ENCODE measurements at places on chromosomes 7 and 10. TPM values are rescaled to one million over a fixed set of nuclear protein-coding genes. Genes with fewer than 3 reads are reported as not detected.

Gene LBX1
- not detected for total RNA-seq

Gene GPR158
- not detected for total RNA-seq

Gene HABP2
- 3.6 TPM for total RNA-seq

Gene HSPA12A
- 7.4 TPM for total RNA-seq

DNA sequence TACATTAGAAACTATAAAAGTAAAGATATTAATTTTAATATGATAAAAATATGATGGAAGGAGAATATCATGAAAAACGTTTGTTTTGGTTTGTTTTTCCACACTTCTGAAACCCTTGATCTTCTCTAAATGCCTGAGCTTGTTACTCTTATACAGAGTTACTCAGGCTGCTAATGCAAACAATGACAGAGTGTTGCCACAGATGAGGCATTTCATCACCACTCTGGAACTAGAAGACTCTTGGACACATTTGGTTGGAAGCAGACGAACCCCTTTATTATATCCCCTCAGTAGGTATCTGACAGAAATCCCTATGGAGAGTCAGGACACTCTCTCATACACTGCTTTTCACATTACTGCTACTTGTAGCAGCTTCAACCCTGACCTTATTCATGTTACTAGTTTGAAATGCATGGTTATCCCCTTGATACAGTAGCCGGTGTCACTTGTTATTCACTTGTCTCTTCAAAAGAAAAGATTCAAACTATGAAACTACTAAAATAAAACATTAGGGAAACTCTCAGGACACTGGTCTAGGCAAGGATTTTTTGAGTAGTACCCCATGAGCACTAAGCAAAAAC is 66.9 kb downstream of the SEMA3C start:
- DNase-seq = no peak

DNA sequence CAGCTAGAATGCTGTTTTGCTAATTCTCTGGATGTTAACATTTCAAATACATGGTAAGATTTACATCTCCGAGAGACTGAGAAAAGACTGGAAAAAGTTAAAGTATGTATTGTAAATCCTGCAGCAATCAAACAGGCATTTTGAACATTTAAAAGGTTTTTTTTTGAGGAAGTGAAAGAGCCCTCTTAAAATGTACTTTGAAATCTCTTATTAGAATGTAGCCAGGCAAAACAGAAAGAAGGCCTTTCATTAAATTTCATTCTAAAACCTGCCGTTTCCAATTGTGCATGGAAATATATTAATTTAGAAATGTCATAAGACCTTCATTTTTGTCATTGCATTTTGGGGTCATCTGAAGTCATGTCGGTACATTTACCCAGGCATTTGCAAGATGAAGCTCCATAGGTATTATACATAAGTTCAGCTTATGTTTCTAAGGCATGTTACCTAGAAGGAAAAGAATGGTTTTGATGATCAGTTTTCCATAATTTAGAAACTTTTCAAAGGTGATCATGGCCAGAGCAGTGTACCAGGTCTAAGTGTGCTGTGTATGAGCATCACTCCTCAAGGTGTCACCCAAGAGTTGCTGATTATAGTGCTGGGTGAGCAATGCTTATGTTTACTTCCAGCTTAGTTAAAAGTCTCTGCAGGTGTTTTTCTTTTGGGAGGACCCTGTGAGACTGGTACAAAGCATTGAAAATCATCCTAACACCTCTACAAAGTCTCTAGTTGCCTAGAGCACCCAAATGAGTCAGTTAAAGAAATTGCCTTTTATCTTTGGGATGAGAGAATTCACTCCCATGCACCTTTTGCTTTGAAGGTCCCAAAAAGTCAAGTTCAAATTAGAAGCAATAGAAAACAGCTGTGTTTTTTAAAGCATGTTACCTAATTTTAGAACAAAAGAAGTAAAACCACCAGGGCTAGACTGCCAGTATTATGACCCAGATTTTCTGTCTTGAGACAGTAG is 7.1 kb downstream of the ZNF736 start:
- no peak for DNase-seq

GRCh38 chr10:114956466-114956865 is 18.5 kb downstream of the TRUB1 start:
- no peak for DNase-seq

- peak; percentile 40 for DNase-seq
Observed at GRCh38 chr7:159119026-159119741, 25.5 kb downstream of the VIPR2 start.

GRCh38 chr10:9097206-9097990 is 1042.9 kb downstream of the GATA3 start:
- no peak for DNase-seq

DNA sequence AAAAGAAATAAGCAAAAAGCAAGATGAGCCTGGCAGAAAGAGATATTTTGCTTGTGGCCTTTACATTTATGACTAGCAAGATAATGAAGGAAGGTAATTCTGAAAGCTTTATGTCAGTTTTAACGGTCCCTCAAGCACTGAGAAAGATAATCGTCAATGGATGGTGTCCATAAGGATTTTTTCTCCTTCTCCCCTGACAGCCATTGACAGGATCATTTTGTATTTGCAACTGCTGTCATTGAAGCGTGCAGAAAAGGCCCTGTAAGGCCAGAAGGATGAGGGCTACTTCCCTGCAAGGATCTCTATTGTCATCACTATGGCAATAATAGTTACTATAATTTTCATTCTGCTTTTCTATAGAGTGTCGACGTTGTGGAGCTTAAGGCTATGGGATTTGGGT is 994 bp upstream of the LRGUK start:
- no peak for DNase-seq

GRCh38 chr7:16929146-16929762 is 47.5 kb upstream of the AGR3 start:
- DNase-seq = no peak

DNA sequence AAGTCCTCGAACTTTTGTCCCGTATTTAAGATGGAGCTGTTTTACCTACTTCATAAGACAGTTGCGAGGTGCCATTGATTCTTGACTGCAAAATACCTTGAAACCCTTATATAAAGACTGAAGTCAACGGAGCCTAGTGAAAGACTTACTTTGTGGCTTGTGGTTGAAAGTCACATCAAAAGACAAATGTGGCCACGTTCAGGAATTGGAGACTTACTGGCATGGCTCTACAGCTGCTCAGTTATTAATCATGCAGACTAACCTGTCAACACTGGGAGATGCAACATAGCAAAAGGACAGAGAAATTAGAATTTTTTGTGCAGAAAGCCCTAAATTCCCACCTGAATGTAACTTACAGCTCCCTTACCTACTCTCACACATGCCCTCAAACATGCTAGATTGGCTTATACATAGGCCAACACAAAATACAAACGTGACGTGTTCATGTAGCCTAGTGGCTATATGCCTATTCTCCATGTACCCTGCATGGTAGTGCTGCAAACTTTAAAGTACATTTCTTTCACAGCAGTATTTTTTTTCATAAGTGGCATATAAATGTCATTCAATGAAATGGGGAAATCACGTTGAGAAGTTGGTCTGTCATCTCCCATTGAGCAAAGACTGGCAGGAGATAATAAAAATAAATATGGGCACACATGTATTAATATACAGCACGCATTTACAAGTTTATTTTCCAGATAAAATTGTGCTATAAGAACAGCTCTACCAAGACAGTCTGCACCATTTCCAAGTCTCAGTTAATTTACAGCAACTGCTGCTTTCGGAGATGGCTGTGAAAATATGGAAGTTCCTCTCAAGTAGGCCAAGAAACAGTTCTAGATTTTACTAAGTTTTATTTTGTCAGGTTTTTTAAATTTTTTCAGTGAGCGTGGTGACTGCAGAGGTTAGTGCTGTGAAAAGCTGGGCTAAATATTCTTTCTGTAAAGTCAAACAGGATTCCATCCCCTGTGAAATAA is 170.4 kb upstream of the C7orf33 start:
- no peak for DNase-seq
